ENCODE measurements at places on chromosomes 2 and 18.
A peak's percentile ranks its signal among the peaks of the same experiment; 100 is the strongest.

DNA sequence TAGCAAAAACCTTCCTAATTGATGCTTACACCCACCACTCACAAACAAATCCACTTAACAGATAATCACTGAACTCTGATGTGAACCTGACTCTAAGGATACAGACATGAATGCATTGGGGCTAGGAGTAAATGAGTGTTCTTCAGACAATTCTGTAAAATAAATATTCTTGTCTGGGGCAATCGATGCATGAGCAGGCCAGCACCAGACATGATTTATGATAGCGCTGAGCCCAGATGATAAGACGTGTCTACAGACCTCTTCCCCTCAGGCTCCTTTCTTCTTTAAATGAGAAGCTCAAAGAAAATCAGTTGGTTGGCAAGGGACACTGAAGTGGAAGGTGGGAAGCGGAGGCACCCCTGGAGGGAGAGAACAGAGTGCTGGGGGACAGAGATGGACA lies 27.3 kb upstream of the BIN1 start:
- no peak for DNase-seq

- DNase-seq: no peak
Observed at GRCh38 chr2:113263546-113263945, 15.2 kb downstream of the PAX8 start.

- no peak for DNase-seq
Observed at GRCh38 chr2:60498816-60499429, 54.5 kb downstream of the BCL11A start.

DNA sequence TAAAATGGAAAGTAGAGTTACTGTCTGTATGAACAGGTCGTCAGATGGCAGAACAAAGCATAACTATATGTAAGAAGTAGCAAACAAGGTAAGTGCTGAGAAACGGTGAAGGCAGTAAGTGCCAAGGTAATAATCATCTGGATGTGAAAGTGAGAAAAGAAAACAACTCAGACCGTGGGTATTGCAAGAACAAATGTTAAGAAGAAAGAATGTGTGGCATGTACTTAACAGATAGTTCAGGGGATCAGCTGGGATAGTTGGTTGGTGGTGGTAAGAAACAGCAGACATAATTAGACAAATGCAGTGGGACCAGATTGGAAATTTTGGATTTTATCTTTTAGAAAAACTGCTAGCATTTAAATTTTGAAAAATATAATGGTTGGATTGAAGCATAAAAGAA lies 375.8 kb upstream of the NXPH2 start:
- DNase-seq: no peak

- peak; percentile 43 for DNase-seq
Observed at GRCh38 chr2:240997856-240998705, at the start of gene SNED1. TSS of gene SNED1 (plus strand) at chr2:240998618. CDS start at chr2:240998838, 220 bp downstream.

DNA sequence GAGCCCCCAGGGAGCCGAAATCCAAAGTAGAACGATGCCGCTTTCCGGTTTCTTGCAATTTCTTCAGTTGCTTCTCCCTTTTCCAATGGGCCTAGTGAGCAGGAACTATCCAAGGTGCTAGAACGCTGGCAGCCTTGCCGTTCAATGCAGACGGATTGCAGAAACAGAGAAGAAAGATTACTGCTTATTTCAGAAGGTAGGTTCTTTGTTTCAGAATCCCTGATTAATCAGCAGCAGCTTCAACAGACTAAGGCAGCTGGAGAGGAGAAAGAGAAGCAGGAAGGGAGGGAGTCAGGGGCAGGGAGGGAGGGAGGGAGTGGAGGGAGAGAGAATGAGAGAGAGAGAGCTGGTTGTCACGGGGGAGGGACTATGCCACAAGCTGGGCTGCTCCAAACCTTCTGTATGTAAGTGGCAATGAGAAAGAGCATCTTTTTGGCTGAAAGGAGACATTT lies 576 bp downstream of the NYAP2 start:
- no peak for DNase-seq

DNA sequence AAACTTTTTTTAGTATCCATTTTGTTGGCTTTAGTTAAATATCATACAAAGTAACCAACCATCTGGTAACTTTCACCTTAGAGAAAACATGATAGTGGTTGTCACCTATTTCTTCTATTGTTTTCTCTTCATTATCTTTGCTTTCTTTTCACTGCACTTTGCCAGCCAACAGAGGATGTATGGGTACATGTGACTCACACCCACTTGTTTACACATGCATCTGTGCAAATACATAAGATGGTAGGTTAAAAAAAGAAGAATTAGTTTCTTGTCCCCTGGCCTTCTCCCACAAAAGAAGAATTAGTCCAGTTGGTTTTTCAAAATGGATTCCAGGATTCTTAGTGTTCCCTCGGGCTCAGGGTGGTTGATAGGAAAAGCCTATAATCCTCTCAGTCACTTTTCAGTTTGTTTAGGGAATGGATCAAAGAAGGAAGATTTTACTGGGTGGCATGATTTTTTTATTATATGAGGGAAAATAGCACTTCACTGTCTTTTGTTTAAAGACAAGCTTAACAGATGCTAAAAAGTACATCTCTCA lies 46.6 kb downstream of the CDK15 start:
- DNase-seq: no peak

- no peak for DNase-seq
Observed at GRCh38 chr2:48107326-48107925, 201.1 kb upstream of the FBXO11 start.

DNA sequence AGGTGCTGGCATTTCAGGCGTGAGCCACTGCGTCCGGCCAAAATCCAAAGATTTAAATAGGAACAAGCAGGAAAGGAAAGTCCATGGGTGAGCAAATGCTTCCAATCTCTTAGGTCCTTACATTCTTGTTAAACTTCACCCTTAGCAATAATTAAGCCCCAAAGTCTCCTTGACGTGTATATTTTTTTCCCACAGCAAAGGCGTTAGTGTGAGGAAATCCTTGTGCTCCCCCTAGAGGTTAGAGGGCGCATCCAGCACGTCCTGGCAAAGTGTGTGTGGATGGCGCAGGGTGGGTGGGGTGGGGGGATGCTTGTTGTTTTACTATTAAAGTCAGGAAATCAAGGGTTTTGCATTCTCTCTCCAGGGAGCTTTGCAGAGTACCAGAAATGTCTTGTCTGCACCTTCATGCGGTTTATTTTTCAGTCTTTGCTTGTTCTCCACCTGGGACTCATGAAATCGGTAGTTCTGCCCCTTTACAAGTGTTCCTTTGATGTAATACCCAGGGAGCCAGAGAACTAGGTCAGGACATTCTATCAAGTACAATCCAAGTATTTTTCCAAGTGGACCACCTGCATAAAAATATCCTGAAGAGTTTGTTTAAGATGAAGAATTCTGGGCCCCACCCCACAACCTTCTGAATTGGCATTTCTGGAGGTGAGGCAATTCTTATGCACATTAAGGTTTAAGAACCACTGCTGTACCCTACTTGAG lies 22.2 kb upstream of the ITSN2 start:
- no peak for DNase-seq

DNA sequence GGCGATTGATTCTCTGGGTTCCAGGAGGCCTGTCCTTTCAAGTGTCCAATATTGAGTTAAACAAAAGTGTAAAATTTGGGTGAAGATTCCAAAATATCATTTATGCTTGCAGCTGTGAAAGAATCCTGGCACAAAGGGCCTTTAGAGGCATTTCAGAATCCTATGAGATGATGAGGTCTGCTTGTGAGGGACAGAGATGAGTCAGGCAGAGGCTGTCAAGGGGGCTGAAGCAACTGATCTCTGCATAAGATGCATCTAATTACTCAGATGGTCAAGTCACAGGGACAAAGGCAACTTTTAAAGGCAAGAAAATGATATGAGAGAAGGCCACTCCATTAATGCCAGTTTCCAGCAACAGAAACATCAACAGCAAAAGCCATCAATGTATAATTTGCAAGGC lies 78.8 kb downstream of the FHOD3 start:
- no peak for DNase-seq

GRCh38 chr18:2112435-2113045 lies 458.8 kb downstream of the METTL4 start:
- DNase-seq: no peak

DNA sequence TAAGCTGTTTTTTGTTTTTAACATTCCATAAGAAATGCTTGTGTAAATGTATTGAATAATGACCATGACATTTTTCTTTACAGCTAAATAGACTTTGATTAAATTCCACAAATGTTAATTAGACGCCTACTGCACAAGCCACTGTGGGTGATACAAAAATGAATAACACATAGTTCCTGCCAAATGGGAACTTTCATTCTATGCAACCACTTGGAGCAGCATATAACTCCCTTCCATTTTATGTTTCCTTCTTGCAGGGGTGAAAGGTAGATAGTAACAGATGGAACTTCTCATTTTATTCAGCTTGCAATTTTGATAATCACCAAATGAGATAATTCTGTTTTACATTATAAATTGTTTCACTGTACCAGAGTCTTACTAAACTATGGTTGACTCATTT lies 70.0 kb upstream of the THUMPD2 start:
- no peak for DNase-seq

- DNase-seq: no peak
Observed at GRCh38 chr2:54559593-54560145, 103.5 kb downstream of the SPTBN1 start.

- DNase-seq: no peak
Observed at GRCh38 chr2:48733067-48733503, 22.4 kb downstream of the LHCGR start.

GRCh38 chr18:39318462-39318861 lies 1752.9 kb upstream of the CELF4 start:
- DNase-seq: no peak

- DNase-seq: no peak
Observed at GRCh38 chr2:140604788-140605187, 1526.0 kb downstream of the LRP1B start.

GRCh38 chr2:240469239-240469636 lies 33.8 kb downstream of the GPC1 start:
- no peak for DNase-seq

DNA sequence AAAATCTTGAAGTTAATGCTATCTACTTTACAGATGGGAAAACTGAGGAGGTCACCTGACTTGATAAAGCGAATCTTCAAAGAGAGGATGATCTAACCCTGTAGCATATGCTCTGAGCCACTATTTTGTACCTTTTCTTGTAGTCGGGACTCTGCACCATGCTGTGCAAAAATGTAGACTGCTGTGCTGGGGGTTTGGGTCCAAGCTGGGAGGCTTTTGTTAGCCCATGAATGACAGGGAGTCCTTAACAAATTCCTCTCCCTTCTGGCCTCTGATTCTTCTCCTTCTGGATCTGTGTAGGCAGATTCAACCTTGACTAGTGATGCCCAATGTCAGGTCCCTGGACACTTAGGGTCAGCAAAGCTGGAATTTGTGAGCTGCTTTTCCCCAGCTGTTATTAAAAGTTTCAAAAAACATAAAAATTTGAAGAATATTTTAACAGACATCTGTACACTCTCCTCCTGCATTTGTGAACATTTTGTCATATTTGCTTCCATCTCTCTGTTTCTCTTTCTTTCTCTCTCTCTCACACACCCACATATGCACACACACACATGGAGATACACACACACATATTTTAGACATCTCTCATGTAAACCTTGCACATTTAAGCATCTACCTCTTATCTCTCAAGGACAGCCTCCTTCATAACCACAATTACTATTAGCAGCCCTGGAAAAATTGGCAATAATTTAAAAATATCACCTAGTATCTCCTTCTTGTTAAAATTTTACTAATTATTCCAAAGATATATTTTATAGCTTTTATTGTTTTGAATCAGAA lies 335.0 kb upstream of the TRIB2 start:
- DNase-seq: no peak

DNA sequence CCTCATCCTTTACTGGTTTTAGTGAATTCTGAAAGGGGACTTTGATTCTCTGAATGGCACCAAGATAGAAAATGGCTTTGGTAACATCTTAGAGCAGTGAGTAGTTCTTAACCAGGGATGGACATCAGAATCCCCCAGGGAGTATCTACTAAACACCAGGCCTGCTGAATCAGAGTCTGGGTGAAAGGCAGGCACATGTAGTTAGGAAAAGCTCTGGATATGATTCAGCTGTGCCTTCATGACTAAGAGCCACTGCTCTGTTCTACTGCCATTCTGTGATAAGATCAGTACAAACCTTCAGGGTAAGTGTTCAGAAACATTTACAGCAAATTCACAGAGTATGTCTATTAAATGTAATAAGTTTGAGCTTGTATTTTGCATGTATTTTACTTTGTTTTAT lies 46.2 kb upstream of the B3GNT2 start:
- no peak for DNase-seq

DNA sequence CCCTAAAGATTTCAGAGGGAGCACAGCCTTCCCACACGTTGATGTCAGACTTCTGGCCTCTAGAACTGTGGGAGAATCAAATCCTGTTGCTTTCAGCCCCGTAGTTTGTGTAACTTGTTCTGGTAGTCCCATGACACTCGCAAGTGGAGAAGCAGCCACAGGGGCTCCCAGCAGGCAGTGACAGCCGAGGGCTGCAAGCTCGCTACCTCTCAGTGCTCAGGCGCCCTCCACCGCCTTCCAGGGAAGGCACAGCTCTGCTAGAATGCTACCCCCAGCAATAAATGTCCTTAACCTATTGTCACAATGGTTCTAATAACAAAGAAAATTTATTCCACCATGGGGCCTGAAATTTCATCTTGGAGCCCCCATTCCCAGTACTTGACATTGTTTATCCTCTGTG lies 143.1 kb upstream of the ZNF236 start:
- no peak for DNase-seq

GRCh38 chr2:148944536-148944935 lies 69.5 kb downstream of the KIF5C start:
- DNase-seq: no peak

DNA sequence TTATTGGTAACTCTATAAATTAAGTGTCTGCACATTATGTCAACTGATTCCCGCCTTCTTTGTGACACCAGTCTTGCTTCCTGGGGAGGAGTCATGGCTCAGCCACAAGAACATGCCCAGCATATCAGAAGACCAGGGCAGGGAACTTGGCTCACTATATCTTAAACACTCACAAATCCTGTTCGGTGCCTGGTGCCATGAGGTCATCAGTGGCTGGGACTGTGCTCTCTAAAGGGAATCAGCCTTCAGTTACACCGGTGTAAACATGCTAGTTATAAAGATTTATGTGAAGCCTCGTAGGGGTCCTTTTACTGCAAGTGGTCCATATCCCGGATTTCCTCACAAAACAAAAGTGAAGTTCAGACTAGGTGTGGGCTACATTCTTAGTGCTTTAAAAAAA lies 73.1 kb upstream of the ZNF521 start:
- DNase-seq: no peak

DNA sequence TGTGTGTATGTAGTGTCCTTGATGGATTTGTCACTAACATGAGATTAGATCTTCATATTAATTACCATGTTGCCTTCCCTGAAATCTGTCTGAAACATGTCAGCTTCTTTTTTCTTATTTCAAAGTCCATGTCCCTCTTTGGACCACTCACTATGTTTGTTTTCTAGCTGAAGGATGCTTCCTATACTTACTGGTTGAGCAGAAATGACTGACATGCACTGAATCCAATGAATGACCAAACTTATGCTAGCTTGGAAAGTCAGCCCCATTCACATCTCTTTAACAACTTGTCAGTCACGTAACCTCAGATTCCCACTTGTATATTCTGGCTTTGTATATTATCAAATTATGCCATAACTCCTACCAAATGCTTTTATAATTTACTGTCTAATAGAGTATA lies 69.9 kb upstream of the STK39 start:
- DNase-seq: no peak

- DNase-seq: no peak
Observed at GRCh38 chr2:40048506-40048905, 269.4 kb upstream of the THUMPD2 start.
